ENCODE measurements at places on chromosomes 4 and X.
A peak's percentile ranks its signal among the peaks of the same experiment; 100 is the strongest.

GRCh38 chrX:9644335-9644734 lies 121.3 kb downstream of the GPR143 start:
- DNase-seq: no peak

- no peak for DNase-seq
These were observed 56.4 kb upstream of the MAP3K15 start for GRCh38 chrX:19571711-19572110.

- DNase-seq: no peak
These were observed 18.8 kb upstream of the PPP2R2C start for GRCh38 chr4:6491235-6491634.

GRCh38 chr4:104815665-104816064 lies 321.0 kb upstream of the CXXC4 start:
- no peak for DNase-seq

DNA sequence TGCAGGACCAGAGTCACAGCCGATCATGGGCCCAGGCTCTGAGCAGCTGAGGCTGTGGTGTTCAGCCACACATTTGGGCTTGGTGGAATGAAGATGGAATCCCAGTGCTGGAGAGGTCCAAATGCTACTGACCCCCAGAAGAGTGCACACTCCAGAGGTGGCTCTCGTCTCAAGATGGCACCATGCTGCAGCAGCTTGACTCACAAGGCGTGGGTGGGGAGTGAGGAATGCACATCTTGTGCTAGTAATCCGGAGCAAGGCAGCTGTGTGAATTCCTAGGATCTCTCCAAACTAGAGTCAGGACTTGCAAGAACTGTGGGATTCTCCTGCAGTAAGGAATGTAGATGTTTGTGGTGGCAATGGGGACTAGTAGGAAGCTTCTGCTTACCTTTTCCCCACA lies 28.7 kb downstream of the RAB28 start:
- no peak for DNase-seq

GRCh38 chrX:117645639-117646038 lies 471.0 kb downstream of the KLHL13 start:
- DNase-seq: no peak

DNA sequence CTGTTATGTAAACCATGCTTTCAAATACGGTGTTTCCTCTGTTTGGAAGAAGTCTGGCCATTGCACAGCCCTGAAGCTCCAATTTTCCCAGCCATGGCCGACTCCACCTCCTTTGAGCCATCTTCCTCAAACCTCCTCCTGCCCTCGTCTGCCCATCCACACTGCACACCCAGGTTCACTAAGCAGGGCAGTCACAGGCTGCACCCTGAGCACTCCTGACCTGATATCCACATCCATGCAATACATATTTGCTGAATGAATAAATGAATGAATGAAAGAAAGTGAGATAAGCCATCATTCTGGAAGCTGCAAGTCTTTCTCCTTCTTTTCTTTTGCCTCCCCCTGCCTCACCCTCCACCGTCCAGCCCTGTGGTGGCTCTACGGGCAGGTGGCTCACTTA lies 22.2 kb downstream of the XG start:
- DNase-seq: no peak

GRCh38 chr4:52425751-52426326 lies 233.3 kb downstream of the USP46 start:
- DNase-seq: no peak

DNA sequence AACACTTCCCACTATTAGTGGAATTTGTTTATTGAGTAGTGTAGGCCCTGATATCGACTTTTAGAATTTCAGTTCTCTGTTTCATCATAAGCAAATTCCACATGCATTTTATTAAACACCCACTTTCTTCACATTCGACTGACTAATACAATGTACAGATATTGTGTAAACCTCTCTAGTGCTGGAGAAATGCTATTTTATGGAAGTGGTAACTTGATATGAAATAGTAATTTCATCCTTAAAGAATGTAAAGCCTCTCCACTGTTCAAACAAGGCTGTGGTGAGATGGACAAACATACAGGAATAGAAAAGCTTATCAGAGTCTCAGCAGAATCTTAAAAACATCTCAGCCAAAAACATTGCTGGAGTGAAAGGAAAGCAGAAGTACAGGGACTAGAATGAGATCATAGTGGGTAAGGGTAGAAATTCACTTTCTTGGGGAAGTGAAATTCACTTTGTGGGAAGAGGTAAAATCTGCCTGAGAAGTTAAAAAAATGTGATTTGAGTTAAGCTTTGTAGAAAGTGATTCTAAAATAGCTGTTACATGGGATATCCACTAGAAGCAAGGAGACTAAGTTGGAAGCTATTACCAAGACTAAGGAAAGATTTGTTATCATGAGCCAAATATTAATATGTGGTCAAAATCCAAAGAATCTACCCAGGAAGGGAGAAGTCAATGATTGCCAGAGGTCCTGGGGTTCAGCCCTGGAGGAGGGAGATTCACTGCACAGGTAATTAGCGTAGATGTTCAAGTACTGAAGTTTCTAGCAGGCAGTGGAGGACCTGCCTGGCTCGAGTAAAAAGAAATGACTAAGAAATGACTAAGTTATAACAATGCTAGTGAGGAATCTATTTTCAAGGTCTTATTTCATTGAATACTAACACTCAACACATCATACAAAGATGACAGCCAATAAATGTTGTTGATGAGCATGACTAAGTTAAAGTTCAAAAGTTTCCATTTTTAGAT lies 398.3 kb upstream of the FAM47C start:
- DNase-seq: no peak

DNA sequence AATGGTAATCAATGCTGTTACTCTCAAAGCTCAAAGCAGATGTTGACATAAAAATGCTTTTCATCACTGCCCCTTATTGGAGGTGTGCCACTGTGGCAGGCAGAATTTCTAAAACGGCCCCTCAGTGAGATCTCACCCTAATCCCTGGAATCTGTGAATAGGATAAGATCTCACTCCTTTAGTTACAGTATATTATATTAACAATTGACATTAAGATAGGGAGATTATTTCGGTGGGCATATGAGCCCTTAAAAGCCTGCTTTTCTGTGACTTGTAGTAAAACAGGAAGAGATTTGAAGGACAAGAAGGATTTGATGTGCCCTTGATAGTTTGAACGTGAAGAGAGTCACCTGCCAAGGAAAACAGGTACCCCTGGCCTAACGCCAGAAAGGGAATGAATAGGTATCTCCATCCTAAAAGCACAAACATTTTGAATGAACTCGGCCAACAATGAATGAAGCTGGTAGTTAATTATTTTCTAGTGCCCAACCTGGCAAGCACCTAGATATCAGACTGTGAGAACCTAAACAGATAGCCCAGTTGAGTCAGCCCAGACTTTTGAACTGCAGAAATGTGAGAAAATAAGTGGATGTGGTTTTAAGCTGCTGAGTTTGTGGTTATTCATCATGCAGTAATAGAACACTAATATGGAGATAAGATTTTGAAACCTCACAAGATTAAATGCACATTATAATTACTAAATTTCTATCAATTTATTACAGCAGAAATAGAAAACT lies 881.6 kb downstream of the PCDH18 start:
- DNase-seq: no peak

DNA sequence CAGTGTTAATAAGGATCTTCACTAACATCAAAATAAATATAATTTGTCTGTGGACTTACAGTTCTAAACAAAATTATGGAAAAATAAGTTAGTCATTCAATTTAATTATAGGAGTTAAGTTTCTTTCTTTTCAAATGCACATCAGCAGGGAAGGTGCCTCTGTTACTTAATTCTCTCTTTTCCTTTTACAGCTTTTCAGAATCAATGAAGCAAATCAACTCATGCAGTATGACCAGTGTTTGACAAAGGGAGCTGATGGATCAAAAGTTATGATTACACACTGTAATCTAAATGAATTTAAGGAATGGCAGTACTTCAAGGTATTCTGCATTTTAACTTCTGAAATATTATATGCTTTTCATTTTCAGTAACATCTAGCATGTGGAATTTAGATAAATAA lies 15.9 kb downstream of the HMGB2 start:
- no peak for DNase-seq

DNA sequence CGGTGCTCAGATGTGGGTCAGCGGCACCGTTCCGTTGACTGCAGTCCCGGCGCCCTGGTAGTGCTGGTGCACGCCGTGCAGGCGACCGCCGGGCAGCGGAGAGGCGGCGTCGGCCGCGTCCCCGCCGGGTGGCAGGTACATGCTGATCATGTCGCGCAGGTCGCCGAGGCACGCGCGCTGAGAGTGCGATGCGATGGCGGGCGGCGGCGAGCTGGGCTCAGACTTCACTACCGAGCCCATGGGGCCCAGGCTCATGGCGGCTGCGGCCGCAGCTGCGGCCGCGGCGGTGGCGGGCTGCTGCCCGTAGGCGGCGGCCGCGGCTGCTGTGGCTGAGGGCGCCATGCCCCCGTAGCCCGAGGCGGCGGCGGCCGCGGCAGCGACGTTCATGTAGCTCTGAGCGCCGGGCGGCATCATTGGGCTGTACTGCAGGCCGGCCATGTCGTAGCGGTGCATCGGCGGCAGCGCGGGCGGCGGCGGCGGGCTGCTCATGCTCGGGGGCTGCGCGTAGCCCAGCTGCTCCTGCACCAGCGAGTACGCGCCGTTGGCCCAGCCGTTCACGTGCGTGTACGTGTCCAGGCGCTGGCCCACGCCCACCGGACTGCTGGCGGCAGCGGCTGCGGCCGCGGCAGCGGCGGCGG lies 1.0 kb downstream of the SOX3 start:
- no peak for DNase-seq

DNA sequence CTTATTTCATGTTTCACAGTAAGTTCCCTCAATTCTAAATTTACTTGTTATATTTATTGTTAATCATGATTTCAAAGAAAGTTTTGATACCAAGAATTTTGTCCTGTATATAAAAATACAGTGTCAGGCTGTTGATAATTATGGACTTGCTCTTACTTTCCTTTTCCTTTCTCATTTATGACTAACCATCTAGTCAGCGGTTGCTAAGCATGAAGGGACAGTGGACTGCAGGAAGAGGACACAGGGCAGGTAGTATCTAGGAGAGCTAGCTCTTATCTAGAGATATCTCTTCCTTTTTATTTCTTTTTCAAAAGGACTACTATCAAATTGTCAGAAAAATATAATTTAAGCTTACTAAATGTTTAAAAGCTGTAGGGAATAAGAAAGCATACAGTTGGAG lies 1.6 kb downstream of the OPRPN start:
- DNase-seq: no peak

- DNase-seq: no peak
These were observed 263.5 kb downstream of the PABPC4L start for GRCh38 chr4:133938061-133938460.

GRCh38 chrX:2901367-2902036 lies 27.6 kb downstream of the ARSD start:
- DNase-seq: no peak

GRCh38 chrX:32744921-32745320 lies 466.4 kb downstream of the DMD start:
- DNase-seq: no peak

DNA sequence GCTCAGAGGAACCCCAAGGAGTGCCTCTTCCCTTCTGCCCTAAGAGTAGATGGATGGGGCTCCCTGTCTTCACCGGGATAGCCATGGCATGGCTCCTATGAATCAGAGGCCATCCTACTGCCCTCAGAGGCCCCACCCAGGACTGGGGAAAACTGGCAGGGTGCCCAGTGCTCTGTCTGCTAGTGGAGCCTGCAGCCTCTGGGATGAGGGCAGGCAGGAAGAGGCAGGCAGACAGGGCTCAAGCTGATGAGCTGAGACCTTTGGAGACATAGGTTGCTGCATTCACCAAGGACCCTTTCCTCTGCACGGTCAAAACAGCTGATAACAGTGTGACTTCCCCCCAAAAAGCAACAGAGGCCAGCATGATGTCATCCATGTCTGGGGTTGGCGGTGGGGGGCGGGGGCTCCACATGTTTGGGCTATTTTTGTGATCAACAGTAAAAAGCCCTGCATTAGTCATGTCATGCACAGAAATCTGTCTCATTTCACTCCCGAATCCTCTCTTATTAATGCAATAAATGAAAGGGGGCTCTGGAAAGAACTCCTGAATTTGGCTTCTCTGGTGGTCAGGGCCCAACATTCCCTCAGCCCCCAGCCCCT lies 207.6 kb upstream of the MAMLD1 start:
- no peak for DNase-seq

DNA sequence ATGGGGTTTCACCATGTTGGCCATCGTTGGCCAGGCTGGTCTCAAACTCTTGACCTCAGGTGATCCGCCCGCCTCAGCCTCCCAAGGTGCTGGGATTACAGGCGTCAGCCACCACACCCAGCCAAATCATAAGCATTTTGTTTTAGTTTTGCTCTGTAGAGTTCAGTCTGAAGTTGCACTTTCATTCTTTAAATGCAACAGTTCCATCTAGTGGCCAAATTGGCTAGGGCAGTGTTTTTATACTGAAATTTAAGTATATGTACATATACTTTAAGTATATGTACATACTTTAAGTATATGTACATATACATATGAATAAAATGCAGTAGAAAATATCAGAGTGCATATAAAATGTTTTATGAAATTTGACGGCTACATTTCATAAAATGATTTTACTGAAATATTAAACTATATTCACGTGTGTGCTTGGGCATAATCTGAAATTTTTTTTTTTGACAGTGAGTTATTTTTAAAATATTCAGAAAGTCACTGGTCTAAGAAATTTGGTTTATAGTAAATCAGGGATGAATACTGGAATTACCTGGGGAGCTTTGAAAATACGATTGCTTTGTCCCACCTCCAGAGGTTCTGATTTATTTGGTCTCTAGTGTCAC lies 145.5 kb downstream of the NWD2 start:
- no peak for DNase-seq

DNA sequence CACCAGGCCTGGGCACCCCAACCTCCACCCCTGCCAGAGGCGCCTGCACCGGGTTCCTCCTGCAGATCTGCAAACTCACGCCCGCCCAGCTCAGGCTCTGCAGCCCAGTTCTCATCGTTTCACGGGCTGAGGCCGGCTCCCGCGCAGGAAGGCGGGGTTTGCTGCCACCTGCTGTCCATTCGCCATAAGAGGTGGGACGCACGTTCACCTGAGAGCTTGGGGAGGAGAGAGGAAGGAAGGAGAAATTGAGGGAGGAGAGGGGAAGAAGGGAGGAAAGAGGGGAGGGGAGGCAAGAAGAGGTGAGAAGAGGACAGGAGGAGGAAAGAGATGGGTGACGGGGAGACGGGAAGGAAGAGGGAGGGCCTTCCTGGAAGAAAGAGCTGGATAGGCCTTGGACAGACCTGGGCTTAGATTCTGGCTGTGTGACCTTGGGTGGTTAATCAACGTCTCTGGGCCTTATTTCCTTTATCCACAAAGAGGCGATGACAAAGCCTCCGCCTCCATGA lies 114.5 kb downstream of the ADRA2C start:
- peak; percentile 66 for DNase-seq

- no peak for DNase-seq
These were observed 56.0 kb downstream of the ACOX3 start for GRCh38 chr4:8384397-8385060.

DNA sequence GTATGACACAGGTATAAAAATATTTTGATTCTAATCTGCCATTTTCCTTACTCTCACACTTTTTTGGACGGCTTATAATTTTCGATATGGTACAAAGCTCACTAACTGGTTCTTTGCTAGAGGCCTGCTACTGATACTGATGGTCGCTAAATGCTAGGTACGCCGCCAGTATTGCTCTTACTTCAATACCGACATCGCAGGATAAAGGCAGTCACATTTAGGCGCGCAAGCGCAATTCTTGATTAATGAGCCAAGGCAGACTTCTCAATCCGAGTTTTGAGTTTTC lies 557 bp upstream of the USP38 start:
- no peak for DNase-seq
